ENCODE measurements at places on chromosomes 7 and 10. TPM values are rescaled to one million over a fixed set of nuclear protein-coding genes. Genes with fewer than 3 reads are reported as not detected.

- peaks cover 76% of the 10 kb centered on the region for H3K36me3 ChIP-seq
- no peak overlapping the region for H3K27ac ChIP-seq
- no peak overlapping the region for H3K4me3 ChIP-seq
- DNase-seq = no peak
Observed at GRCh38 chr10:80170026-80170425, 35.3 kb downstream of the ANXA11 start.

DNA sequence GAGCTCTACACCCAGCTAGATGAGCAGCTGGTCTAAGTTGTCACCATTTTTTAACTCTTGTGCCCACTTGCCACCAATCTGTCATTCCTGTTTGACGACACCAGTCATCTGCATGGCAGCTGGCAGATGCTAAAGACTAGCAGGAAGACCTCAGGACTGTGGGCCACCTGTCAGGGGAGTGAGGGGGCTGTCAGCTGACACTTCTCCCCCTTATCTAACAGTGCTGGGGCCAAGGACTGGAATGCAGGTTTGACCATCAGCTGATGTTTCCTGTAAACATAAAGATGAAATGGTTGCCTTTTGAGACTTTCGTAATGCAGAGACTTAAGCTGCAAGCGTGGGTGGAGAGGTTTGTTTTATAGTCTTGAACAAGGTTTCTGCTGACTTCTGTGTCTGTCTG is 93.5 kb downstream of the WNT2 start:
- H3K27me3 ChIP-seq = no peaks in the 10 kb centered on the region
- H3K4me1 ChIP-seq = no peaks in the 10 kb centered on the region
- no peak overlapping the region for H3K4me3 ChIP-seq
- peaks cover 6% of the 10 kb centered on the region for H3K36me3 ChIP-seq
- no peak overlapping the region for H3K27ac ChIP-seq

- no peak for DNase-seq
- no peak overlapping the region for H3K4me3 ChIP-seq
- H3K4me1 ChIP-seq = peaks cover 7% of the 10 kb centered on the region
- no peaks in the 10 kb centered on the region for H3K36me3 ChIP-seq
- peaks cover 15% of the 10 kb centered on the region for H3K27me3 ChIP-seq
Observed at GRCh38 chr10:122468926-122469781, 7.8 kb downstream of the HTRA1 start.

- H3K4me3 ChIP-seq = no peak overlapping the region
- H3K27me3 ChIP-seq = peaks cover 16% of the 10 kb centered on the region
- no peaks in the 10 kb centered on the region for H3K4me1 ChIP-seq
Observed at GRCh38 chr7:141300816-141301215, 227.0 kb downstream of the TMEM178B start.

DNA sequence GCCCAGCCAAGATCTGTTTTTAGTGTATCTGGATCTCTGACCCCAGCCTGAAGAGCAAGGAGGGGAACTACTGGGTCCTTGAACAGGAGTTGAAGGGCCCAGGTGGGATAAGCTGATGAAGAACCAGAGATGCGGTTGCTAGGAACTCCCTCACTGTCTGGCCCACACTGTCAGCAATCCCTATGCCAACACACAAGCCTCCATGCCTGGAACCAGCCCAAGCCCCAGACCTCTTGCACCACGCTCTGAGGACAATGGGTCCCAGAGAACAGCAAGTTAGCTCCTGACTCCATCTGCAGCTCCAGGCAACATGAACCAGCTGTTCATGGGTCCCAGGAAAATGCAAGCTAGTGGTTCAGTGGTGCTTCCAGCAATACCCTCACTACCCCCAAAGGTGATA is 2.4 kb downstream of the NAT16 start:
- H3K4me3 ChIP-seq = no peak overlapping the region
- no peak overlapping the region for H3K27ac ChIP-seq
- peaks cover 40% of the 10 kb centered on the region for H3K4me1 ChIP-seq
- DNase-seq = no peak

DNA sequence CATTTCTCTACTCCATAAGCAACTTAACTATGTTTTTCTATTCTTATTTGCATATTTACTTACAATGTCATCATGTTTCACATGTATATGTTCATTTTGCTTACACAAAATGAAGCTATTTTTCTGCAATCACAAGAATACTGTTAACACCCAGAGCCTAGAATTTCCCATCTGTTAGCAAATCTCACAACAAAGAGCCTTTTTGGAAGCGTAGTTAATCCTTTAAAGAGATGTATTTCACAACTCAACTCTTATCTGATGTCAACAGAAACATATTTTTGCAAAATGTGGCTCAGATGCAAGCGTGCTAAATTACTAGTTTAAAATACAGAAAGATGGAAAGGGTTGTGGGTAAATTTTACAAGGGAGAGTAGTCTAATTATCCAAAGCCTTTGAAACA is 110.6 kb upstream of the COL1A2 start:
- no peak overlapping the region for H3K4me3 ChIP-seq
- H3K4me1 ChIP-seq = no peaks in the 10 kb centered on the region
- no peaks in the 10 kb centered on the region for H3K36me3 ChIP-seq
- no peak for DNase-seq
- H3K27ac ChIP-seq = no peak overlapping the region
- peaks cover 4% of the 10 kb centered on the region for H3K27me3 ChIP-seq

GRCh38 chr10:84298057-84298456 is 30.3 kb upstream of the CCSER2 start:
- H3K4me3 ChIP-seq = no peak overlapping the region
- no peaks in the 10 kb centered on the region for H3K27me3 ChIP-seq
- DNase-seq = no peak
- no peak overlapping the region for H3K27ac ChIP-seq

DNA sequence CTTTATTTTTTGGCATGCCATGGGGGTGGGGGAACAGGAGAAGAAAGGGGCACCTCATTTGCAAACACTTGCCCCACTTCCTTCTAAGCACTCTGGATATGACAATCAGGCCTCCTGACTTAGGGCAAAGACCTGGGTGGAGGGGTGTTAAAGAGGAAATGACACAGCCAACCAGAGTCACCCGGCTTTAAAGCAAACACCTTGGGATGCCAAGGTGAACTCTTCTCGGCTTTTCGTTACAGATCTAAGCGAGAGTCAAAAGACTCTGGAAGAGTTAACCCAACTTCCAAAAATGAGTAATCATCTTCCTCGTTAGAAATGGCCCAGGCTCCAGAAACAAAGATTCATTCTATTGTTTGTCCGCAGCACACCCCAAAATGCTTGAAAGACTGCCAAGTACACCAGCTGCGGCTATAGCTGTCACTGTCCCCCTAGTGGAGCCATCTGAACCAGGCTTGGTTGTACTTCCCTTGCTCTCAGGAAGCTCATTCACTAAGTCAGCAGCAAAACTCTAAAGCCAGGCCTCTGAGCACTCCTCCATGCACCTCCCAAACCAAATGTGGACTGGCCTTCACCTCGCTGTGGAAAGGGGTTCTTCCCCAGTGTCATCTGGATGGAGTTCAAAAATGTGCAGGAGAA is 24.8 kb downstream of the FAM53B start:
- no peak for DNase-seq
- no peaks in the 10 kb centered on the region for H3K27me3 ChIP-seq
- peak overlapping the region; percentile 75 for H3K4me3 ChIP-seq
- peaks cover 46% of the 10 kb centered on the region for H3K4me1 ChIP-seq
- no peaks in the 10 kb centered on the region for H3K36me3 ChIP-seq
- peak overlapping the region; percentile 88 for H3K27ac ChIP-seq

DNA sequence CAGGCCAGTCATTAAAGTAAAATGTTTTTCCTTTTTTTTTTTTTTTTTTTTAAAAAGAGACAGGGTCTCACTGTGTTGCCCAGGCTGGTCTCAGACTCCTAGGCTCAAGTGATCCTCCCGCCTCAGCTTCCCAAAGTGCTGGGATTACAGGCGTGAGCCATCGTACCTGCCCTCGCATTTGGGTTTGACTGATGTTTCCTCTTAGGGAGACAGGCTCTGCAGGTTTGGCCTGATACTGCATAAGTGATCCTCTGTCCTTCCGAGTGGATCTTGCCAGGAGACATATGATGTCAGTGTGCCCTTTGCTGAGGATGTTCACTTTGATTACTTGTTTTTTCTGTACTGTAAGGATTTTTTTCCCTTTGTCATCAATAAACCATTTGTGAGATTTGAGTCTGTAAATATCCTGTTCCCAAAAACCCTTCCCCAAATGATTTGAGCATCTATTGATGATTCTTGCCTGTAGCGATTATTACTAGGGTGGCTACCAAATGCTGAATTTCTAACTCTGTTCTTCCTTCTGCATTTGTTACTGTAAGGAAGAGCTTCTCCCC is 19.7 kb downstream of the LIMK1 start:
- no peak for DNase-seq
- peaks cover 2% of the 10 kb centered on the region for H3K4me1 ChIP-seq
- H3K27ac ChIP-seq = no peak overlapping the region

DNA sequence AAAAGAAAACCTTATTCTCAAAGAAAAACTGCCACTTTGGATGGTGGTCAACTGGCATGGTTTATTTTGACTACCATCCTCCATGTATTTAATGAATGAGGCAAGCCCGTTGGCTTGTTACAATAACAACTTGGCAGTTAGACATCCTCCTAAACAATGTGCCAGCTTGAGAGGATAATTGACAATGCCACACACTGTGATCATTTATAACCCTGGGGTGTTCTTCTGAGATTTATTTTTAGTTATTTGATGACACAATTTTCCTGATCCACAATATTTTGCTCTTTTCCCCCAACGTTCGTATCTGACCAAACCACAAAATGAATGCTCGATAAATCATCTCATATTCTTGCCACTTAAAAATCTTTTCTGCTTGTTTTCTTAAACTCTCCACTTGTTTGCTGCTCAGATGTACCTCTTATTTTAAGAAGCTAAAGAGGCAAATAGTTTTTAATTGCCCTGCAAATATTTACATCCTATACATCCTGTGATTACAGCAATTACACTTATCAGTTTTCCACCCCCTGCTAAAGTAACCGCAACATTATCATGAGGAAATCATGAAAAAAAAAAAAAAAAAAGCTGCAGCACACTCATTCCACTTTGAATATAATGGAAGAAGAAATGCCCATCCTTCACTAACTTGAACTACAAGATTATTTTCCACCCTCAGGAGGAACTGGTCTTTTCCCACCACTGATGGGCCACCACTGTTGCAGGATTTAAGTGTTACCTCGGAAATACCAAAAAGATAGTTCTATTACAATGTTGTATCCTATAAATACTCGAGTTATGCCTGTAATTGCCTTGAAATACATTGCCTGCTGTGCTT is 119.9 kb downstream of the MBL2 start:
- H3K36me3 ChIP-seq = no peaks in the 10 kb centered on the region
- H3K27ac ChIP-seq = no peak overlapping the region
- no peak overlapping the region for H3K4me3 ChIP-seq
- H3K27me3 ChIP-seq = no peaks in the 10 kb centered on the region
- H3K4me1 ChIP-seq = no peaks in the 10 kb centered on the region

- H3K4me1 ChIP-seq = peaks cover 15% of the 10 kb centered on the region
- peak overlapping the region; percentile 33 for H3K4me3 ChIP-seq
- no peaks in the 10 kb centered on the region for H3K27me3 ChIP-seq
Observed at GRCh38 chr7:92641921-92642511, 51.8 kb upstream of the FAM133B start.

DNA sequence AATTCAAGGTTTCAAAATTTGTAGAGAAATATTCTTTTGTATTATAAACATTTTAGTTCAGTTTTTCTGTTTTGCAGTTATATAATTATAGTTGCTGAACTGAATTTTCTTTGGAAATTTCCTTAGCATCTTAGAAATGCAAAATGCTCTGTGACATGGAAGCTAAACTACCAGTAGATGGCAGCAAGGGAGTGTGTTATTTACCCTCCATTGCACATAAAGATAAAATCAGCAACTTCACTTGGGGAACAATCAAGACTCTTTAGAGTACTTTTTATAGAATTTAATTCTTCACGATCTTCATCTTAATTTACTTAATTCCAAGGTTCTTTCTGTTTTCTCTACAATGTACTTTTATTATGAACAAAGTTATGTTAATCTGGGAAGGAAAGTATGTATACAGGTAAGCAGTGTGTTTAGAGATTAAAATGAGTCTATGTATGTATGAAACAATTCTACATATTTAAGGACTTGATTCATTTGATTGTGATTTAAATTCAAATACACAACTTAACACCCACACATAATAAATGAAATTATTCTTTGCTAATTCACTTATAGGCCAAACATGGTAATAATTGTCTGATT is 404.2 kb downstream of the THSD7A start:
- no peaks in the 10 kb centered on the region for H3K4me1 ChIP-seq
- no peak overlapping the region for H3K4me3 ChIP-seq
- no peak for DNase-seq
- H3K27ac ChIP-seq = no peak overlapping the region

- no peaks in the 10 kb centered on the region for H3K36me3 ChIP-seq
- no peak overlapping the region for H3K27ac ChIP-seq
Observed at GRCh38 chr7:129494041-129494440, 8.3 kb upstream of the SMKR1 start.

DNA sequence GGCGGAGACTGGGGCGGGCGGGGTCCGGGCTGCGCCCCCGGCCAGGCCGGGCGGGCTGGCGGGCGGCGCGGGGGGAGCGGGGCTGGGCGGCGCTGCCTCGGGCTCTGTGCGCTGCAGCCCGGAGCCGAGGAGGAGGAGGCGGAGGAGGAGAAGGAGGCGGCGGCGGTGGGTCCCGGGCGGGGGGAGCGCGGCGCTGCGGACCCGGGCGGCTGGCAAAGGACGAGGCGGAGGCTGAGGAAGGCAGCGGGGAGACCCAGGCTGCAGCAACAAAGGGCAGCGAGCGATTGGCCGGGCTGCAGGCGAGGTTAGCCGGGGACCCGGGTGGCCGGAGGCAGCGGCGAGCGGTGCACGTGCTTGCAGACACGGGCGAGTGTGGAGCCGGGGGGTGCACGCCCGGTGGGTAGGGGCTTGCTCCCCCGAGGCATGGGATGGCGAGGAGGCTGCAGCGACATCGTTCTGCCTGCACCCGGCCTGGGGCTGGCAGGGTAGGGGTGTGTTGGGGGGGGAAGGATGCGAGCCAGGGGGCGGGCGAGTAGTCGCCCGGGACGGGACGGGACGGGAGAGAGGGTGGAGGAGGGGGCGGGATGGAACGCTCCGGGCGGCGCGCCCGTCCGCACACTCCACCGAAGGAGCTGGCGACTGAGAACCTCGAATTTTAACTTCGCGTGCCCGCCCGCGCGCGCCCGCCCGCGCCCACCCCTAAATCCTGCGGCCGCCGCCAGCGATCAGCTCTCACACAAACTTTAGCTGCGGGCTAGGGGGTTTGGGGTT is 844 bp upstream of the KAT6B start:
- H3K4me1 ChIP-seq = peaks cover 69% of the 10 kb centered on the region
- peak overlapping the region; percentile 84 for H3K4me3 ChIP-seq
- no peaks in the 10 kb centered on the region for H3K27me3 ChIP-seq
- peak overlapping the region; percentile 99 for H3K27ac ChIP-seq
- H3K36me3 ChIP-seq = no peaks in the 10 kb centered on the region

- DNase-seq = no peak
- no peaks in the 10 kb centered on the region for H3K36me3 ChIP-seq
- H3K27ac ChIP-seq = no peak overlapping the region
- no peaks in the 10 kb centered on the region for H3K4me1 ChIP-seq
- peaks cover 10% of the 10 kb centered on the region for H3K27me3 ChIP-seq
Observed at GRCh38 chr7:155928583-155928982, 116.3 kb upstream of the SHH start.

The LIPK gene
- not detected for total RNA-seq

The FFAR4 gene
- not detected for total RNA-seq

The GLI3 gene
- total RNA-seq = not detected

The TYSND1 gene
- total RNA-seq = 34.5 TPM

The GARIN1A gene
- 2.9 TPM for total RNA-seq

The TASOR2 gene
- total RNA-seq = 81.6 TPM

The CYP3A4 gene
- total RNA-seq = not detected

The BAIAP2L1 gene
- total RNA-seq = 0.47 TPM

All from naive thymus-derived CD8-positive, alpha-beta T cell (primary cell).